ENCODE measurements at places on chromosomes 11 and 22. TPM values are rescaled to one million over a fixed set of nuclear protein-coding genes. Genes with fewer than 3 reads are reported as not detected.

OR5P2 gene
- not detected for total RNA-seq

KDM4D gene
- 0.32 TPM for total RNA-seq

MUC6 gene
- total RNA-seq, result not detected

MOV10L1 gene
- total RNA-seq, result 0.10 TPM

CARD16 gene
- not detected for total RNA-seq

CST6 gene
- total RNA-seq, result not detected

OR52I2 gene
- total RNA-seq, result not detected

Data from A549 treated with dexamethasone at 1 μM for 4 hours (cell line).